Left lung (tissue), 14 donors: ENCODE measurements at places on chromosomes 16 and 17.

- DNase-seq: no peak
Measured at GRCh38 chr17:56754523-56755208, 79.1 kb downstream of the C17orf67 start.

GRCh38 chr17:76356803-76357456 lies 3.2 kb upstream of the PRPSAP1 start:
- no peak for DNase-seq

GRCh38 chr16:3292604-3293003 lies 9.3 kb downstream of the ZNF263 start:
- DNase-seq: no peak

DNA sequence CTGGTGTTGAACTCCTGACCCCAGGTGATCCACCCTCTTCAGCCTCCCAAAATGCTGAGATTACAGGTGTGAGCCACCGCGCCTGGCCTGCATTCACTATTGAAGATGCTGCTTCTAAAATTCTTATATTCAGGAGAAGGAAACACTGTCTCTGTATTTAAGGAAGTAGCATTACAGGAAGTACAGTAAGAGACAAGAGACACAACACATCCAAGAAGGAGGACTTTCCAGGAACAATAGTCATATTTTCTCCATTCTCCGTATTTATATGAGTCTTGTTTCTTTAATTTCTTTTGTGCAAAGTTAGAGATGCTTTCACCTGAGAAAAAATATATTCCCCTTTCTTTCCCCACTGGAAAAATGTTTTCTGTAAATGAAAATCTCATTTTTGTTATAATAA lies 18.3 kb upstream of the ABCA3 start:
- DNase-seq: no peak

DNA sequence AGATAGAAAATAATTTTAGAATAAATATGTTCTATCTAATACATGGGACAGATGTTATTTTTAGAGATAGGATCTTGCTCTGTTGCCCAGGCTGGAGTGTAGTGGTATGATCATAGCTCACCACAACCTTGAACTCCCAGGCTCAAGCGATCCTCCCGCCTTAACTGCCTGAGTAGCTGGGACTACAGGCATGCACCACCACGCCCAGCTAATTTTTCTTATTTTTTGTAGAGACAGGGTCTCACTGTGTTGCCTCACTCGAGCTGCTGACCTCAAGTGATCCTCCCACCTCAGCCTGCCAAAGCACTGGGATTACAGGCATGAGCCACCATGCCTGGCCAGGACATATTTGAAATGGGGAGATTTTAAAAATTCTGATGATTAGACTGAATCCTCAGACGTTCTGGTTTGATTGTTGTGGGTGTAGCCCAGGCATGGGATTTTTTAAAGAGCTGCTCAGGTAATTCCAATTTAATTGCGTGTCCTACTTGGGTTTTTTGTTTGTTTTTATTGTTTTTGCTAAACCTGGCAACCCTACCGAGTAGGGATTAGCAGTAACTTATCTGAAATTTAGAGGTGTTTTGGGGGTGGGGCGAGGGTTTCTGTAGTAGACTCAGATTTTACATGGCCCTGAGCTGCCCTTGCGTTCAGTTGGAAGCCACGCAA lies 142.9 kb downstream of the RAB11FIP4 start:
- no peak for DNase-seq

DNA sequence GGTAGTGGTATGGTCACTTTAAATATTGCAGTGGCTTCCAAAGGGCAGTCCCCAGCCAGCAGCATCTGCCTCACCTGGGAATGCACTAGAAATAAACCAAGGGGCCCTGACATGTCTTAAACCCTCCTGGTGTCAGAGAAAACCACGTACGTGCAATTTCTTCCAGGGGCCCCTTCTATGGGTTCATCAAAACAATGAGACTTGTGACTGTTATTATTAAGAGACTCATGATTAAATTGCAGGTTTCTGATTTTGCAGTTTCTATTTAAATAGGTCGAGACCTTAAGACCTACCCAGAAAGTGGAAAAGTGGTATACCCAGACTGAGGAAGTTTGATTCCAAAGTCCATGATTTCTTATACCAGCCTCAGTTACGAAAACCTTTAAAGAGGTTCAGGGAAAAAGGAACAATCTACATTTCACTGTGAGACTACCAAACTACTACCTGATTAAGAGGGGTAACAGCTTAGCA lies 746 bp upstream of the POLG2 start:
- DNase-seq: no peak

DNA sequence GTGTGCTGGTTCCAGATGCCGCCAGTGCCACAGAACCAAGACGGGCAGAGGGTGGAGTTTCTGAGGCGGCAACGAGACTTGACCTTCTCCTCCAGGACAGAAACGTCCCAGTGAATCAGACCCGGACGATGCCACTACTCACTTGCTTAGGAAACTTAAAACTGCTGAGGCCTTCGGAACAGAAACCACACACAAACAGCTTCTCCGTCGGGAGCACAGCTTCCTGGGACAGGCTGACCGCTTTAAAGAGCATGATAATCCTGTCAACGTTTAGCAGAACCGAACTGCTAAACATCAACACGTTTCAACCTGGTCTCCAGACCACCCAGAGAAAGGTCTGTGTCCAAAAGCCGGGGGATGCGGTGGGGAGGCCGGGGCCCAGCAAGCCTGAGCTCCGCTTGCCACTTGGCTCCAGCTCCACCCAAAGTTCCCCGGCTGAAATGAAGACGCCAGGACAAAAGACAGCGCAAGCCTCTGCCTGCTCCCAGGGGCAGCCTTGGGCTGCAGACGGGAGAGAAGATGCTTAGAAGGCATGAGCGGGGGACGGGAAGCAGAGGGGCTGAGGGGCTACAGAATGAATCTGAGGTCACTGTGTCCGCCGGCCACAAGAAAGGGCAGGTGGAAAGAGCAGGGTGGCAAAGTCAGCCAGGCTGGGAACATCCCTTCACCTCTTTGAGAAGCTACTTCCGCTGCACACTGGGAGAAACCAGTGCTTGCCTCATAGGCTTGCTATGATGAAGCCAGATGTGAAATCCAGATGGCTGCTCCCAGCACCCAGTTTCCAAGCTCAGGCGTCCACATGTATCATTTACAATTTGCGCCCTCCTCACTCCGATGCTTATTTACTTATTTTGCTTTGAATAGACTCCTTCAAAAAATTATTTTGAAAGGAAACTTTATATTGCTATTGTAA lies 69.0 kb downstream of the MRM3 start:
- DNase-seq: no peak

- DNase-seq: peak; percentile 61
Measured at GRCh38 chr16:89123001-89123830, 29.6 kb downstream of the ACSF3 start.

DNA sequence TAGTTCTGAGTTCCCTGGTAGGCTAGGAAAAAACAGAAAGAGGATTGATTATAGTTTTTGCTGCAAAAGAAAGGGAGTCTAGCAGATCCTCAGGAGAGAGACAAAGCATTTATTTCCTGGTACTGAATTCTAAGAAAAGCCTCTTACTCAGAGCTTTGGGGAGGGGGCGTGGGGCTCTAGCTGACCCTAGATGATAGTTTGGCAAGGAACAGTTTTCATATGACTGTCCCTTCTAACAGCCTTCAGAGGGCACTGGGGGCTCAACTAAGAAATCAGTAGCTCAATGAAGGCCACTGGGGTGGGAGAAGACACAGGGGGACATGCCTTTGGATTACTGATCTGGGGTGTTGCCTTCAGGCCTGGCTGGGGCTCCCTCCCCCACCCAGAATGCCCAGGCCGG lies 4.0 kb downstream of the CA7 start:
- DNase-seq: no peak

- no peak for DNase-seq
Measured at GRCh38 chr16:62060089-62060488, 23.9 kb upstream of the CDH8 start.

- no peak for DNase-seq
Measured at GRCh38 chr17:78637146-78637545, 60.0 kb upstream of the DNAH17 start.

GRCh38 chr16:83300326-83300725 lies 507.5 kb upstream of the HSBP1 start:
- DNase-seq: no peak

- no peak for DNase-seq
Measured at GRCh38 chr17:66337268-66337667, 34.9 kb downstream of the PRKCA start.

DNA sequence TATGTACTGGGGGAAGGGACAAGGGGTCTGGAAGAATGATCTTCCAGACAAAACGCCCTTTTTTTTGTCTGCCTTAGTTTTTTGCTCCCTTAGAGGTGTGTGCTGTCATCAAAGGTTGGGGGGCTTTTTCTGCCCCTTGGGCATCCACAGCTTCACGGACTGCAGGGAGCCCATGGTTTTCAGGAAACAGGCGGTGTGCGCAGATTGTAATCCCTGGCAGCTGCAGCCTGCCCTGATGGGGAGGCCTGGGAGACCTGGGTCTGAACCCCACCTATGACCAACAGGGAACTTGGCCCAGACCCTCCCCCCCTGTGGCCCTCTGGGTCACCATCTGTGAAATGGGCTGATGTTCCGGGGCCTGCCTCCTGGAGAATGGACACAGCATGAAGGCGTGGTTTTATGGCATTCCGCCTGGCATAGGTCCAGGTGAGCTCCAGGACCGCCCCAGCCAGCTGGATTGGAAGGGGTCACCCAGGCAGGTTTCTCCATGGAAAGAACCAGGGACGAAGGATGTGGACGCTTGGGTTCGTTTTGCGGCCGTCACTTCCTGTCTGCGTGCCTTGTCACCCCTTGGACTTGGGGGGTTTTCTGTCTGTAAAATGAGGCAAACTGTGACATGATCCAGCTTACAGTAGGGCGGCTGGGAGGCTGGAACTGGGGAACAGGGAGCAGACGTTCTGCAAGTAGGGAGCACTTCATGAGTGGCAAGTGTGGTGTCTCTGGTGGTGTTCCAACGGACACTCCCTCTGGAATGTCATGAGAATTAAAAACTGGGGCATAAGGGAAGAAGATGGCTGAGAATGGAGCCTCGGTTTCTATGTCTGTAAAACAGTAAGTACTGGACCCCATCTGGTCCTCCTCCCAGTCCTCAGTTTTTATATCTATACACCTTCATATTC lies 1.5 kb downstream of the CPNE2 start:
- no peak for DNase-seq

- no peak for DNase-seq
Measured at GRCh38 chr17:66975614-66976378, 11.3 kb downstream of the CACNG4 start.

GRCh38 chr16:83915081-83915480 lies 16.2 kb downstream of the MLYCD start:
- DNase-seq: no peak

GRCh38 chr16:2717383-2718263 lies 2.4 kb downstream of the PRSS27 start:
- DNase-seq: no peak

- DNase-seq: peak; percentile 31
Measured at GRCh38 chr16:86294535-86295196, 215.7 kb upstream of the FOXF1 start.

GRCh38 chr16:57305159-57305811 lies 20.8 kb upstream of the PLLP start:
- no peak for DNase-seq

DNA sequence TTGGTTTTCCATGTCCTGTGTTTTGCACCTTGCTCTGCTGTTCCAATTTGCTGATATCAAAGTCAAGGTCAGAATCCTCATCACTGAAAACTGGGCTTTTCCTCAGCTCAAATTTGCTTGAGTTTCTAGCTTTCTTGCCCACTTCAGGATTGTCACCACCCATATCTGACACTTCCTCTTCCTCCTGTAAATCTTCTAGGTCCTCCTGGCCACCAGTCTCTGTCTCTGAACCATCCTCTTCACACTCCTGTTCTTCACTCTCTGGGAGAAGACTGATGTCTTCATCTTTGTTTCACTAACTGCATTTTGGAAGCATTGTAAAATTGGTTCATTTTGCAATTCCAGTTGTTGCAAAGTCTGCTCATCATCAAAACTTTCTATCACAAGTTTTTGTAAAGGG lies 63.4 kb upstream of the RBL2 start:
- DNase-seq: no peak

DNA sequence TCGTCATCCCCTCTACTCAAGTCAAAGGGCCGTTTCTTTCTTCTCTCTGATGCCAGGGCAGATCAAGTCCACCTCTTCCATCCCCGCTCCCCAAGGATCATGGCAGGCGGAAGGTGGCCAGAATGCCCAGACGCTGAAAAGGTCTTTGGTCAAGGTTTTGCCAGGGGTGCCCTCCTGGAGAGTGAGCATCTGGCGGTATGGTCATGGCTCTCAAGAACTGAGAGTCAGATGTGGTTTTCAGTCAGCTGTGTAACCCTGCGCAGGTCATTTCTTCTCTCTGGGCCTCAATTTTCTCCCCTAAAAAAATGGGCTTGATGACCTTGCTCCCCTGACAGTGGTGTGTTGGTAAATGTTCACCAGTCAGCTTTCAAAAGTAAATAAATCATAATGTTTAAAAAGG lies 12.4 kb downstream of the FOXN1 start:
- DNase-seq: no peak

- no peak for DNase-seq
Measured at GRCh38 chr16:57808589-57809228, 6.4 kb upstream of the KIFC3 start.

DNA sequence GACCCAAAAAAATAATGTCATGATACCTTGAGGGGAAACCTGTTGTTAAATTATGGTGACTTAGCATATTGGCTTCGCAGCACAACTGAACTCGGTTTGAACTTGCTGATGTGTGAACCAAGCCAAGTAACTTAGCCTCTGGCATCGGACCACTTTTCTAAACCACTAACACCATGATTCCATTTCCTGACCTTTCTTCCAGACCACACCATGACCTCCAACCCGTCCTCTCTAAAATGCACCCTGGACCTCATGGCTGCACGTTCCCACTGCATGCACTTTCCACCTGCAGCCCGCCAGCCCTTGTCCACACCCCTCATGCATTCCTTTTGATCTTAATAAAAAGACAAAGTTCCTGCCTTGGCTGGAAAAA lies 29.3 kb downstream of the DYNLRB2 start:
- no peak for DNase-seq

GRCh38 chr17:66552371-66552770 lies 250.0 kb downstream of the PRKCA start:
- no peak for DNase-seq

GRCh38 chr17:30958187-30958586 lies 12.7 kb upstream of the RNF135 start:
- DNase-seq: no peak

DNA sequence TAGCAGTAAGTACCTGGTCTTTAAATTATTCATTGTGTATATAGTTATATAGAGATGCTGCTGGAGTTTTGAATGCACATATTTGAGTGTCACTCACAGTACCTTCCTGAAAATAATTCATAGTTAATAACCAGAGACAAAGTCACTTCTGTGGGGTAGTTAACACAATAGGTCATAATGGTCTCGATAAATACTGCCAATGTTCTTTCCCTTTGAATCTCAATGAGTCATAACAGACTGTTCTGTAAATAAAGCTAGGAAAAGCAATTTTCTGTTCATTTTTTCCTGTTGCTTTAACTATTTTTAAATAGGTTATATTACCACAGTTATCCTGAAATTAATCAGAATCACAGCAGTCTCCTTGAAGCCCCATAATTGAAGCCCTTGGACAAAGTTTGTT lies 87.2 kb downstream of the MAP2K4 start:
- DNase-seq: no peak
